NCI-H510A (cell line): ENCODE measurements at places on chromosomes 7 and 10.
A peak's percentile ranks its signal among the peaks of the same experiment; 100 is the strongest.

DNA sequence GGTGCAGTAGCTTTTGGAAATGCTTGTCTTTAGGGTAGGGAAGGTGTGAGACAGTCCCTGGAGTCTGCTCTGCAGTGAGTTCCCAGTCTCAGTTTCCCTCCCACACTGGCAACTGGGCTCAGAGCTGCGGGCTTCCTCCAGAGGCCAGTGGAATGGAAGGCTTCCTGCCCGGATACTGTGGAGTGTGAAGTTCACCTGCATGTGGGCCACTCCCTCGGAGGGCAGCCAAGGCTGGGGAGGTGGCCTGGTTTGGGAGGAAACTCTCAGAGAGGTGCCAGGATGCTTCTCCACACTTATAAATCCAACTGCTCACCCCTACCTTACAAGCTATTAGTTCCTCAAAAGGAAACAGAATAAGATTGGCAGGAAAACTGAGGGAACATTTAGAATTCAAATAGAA, 18.1 kb upstream of the UBE2H start:
- DNase-seq: no peak

DNA sequence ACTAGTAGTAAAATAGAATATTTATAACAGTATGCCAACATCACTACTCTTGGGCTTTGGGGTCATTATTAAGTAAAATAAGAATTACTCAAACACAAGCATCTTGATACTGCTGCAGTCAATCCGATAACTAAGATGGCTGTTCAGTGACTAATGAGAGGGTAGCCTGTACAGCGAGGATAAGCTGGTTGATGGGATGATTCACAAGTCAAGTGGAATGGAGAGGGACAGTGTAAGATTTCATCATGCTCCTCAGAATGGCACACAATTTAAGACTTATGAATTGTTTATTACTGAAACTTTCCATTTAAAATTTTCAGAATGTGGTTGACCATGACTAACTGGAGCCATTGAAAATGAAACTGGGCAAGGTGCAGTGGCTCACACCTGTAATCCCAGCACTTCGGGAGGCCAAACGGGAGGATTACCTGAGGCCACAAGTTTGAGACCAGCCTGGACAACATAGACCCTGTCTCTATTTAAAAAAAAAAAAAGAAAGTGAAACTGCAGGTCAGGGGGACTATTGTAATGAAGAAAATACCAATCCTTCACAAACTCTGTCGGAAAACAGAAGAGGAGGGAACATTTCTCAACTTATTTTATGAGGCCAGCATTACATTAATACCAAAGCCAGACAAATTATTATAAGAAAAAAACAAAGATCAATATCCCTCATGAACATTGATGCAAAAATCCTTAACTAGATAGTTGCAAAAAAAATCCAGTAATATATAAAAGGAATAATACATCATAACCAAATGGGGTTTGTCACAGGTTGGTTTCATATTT, 11.2 kb downstream of the AVL9 start:
- DNase-seq: no peak

DNA sequence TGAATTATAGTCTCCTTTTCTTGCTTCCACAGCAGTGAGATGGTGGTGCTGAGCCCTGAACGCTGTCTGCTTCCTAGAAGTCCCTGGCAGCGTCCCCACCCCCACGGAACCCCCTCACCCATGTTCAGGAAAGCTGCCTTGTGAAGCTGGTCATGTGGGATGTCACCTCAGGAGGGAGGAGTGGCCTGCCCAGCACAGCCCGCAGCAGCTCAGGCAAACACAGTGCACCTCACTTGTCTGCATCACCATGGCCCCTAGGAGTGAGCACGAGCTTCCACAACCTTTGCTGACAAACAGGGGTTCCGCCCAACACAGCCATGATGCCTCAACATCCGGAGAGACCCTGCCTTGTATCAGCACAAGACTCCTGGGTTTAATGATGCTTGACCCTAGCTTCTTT, 508.9 kb downstream of the RPS24 start:
- DNase-seq: no peak

DNA sequence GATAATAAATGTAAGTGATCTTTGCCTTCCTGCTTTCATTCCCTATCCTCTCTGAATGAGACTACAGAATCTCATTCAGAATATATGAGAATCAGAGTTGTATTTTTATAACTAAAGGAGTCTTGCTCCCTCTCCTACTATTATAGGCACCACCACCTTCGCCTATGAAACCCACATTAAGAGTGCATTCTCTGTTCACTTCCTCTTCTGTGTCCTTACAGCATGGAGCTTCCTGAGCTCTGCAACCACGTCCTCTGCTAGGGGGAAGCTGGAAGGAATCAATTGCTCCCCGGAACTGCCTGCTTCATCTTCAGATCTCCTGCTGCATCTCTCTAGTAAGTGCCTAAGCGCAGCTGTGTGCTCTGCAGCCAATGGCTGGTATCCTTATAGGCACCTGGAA, 820.7 kb downstream of the GRID1 start:
- DNase-seq: no peak

GRCh38 chr10:46224414-46224682, 62.4 kb upstream of the ANTXRL start:
- DNase-seq: no peak

DNA sequence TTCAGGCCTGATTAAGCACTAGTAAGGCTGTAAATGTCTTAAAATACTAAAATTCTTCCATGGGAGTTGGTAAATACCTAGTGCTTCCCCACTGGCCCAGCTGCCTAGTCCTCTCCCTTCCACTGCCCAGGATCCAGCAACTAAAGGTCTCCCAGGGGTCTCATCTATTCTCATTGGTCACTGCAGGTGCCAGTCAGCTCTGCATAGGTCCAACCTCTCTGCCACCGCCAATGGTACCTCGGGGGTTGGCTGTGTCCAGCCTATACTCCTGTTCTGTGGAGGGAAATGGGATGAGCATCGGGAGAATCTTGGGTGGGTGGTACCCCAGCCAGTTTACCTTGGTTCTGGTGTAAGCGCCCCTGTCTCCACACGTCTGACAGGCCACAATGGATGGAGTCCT, 6.1 kb upstream of the CREB5 start:
- no peak for DNase-seq

- no peak for DNase-seq
These were observed 16.8 kb upstream of the FOXI2 start for GRCh38 chr10:127720142-127720541.

DNA sequence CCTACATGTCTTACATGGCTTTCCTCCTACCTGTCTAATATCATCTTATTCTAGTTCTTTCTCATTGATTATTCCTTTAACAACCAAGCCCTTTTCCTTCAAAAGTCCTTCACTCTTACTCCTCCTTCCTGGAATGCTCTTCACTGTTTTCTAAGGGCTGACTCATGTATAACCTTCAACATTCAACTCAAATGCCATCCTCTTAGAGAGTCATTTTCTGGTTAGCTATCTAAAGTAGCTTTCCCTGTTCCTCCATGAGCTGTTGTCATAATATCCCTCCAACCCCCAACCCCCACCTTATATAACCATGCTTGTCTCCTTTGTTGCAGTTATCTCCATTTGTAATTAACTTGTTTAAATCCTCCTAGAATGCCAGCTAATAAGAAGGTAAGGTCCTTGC, 286.8 kb downstream of the ADK start:
- no peak for DNase-seq

GRCh38 chr7:16889305-16889704, 7.5 kb upstream of the AGR3 start:
- no peak for DNase-seq

DNA sequence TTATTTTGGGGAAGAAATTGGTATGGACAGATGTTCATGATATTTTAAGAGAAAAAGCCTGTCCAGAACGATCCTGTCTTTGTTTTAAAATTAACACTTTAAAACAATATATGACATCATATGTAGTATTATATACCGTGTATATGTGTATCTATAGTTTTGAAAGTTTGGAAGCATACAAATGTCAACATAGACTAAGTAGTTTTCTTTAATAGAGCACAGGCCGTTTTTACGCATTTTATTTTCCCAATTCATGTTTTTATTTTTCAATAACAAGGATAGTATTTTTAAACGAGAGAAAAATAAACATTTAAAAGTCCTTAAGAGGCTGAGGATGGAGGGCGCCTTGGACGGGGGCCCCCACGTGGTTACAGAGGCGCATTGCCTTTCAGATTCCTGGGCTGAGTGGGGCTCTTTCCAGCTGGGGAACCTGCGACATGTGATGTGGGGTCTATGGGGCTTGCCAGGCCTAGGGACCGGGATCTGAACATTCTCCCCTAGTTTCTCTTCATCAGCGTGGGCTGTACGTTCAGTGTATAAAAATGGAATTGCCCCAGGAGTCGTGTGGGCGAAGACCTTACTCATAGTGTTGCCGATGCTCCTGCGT, 127.8 kb upstream of the ZNF746 start:
- no peak for DNase-seq

GRCh38 chr10:124010563-124011131, 82.8 kb downstream of the CHST15 start:
- DNase-seq: no peak

GRCh38 chr7:27068259-27068658, 27.5 kb downstream of the HOXA1 start:
- DNase-seq: no peak

- no peak for DNase-seq
These were observed 37.3 kb downstream of the KIF20B start for GRCh38 chr10:89738551-89739209.

DNA sequence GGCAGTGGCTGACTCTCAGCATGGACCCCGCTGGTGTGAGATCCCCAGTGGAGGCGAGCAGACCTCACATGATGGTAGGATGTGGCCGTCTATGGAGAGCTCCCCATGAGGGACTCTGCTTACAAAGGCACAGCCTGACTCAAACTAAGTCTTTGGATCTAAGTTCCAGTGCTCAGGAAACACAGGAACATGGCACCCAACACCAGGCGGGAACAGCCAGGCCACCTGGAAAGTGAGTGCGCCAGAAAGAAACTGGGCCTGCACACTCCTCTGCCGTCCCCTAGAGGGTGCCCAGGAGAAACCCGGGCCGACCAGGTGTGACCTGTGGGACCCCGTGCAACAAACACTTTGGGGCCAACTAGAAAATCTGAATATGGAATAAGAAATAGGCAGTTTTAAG, 10.0 kb downstream of the PITRM1 start:
- no peak for DNase-seq

DNA sequence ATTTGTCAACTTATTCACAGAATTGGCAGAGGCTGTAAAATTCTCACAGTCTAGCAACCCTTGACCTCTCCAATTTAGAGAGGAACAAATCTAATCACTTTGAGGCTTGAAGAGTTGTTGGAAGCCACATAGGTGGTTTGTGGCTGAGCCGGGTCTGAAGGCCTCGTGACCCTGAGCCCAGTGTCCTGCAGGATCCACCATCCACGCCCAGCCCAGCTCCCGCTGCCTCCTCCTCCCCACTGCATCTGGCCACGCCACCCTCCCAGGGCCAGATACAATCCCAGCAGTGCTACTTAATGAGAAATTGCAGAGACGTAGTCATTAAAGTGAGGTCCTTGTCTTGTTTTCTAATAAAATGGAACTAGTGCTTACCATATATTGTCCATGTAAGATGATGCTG, 81.4 kb upstream of the SHH start:
- DNase-seq: no peak

DNA sequence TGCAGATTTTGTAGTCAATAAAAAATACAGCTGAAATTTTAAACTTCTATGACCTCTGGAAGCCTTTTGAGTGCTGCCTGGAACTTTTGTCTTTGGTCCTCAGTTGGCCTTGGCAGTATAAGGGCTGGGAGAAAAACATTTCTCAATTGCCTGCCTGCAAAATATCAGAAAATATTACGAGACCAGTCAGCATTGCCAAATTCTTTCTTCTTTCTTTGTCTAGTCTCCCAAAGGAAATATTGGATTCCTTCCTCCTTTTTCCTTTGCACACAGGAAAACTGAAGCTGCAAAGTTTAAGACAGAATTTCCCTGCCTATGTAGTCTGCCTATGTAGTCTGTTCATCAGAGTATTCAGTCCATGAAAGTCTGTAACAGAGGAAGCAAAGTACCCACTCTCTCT, 95.9 kb downstream of the CHRM2 start:
- DNase-seq: no peak

GRCh38 chr10:66983475-66983818, 57.6 kb downstream of the LRRTM3 start:
- DNase-seq: no peak

GRCh38 chr7:3179456-3179855, 121.6 kb upstream of the SDK1 start:
- no peak for DNase-seq

- no peak for DNase-seq
These were observed 53.0 kb downstream of the STEAP1B start for GRCh38 chr7:22447008-22447407.

- DNase-seq: no peak
These were observed 235.2 kb downstream of the DGKI start for GRCh38 chr7:137611606-137612005.

DNA sequence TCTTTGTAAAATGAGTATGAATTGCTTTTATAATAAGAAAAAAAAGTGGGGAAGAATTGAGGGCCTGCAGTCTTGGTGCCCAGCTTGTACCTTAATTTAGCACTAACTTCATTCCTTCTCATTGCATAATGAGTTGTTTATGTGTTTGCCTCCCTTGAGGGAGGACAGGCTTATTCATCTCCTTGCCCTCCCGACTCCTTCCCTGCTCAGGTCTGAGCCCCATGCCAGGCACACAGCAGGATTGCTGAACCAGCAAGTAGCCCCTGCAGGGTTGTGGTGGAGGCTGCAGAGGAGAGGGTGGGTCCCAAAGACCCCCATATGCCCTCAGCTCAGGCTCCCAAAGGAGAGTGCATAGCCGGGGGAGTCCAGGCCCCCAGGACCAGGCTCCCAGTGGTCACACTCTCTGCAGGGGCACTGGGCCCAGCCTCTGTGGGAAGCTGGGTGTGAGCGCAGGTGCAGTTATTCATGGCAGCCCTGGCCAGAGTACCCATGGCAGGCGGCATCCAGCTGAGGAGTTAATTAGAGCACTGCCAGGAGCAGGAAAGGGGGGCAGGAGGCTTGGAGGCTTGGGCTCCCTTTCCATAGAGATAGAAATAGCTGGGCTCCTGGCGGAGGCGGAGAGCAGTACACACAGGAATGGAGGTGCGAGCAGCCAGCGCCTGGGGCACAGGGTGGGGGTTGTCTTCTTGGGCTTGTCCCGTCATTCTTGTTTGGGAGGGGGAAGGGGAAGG, 28.2 kb upstream of the GOLGA7B start:
- DNase-seq: peak; percentile 86

DNA sequence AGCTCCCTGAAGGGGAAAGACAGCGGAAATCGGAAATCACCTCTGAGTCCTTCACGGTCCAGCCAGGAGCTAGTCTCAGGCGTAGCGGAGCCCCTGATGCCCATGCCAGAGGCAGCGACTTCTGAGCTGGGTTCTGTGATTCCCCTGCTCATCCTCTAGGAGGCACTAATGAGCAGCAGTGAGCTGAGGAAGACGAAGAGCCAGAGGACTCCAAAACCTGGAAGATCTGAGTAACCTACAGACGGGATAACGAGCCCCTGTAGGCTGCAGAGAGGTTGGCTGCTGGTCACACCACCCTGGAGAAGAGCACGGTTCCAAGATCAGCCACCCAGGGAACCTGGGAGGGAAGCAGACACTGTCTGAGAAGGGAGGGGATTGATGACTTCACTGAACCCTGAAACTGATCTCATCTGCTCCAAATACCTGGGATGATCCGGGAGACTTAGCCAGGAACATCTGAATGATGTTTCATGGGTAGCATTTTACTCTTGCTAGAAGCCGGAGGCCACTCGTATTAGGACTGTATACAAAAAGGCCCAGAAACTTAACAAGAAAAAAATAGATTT, 304.1 kb downstream of the PAXIP1 start:
- DNase-seq: no peak
